ENCODE measurements at places on chromosomes 12 and 14.

DNA sequence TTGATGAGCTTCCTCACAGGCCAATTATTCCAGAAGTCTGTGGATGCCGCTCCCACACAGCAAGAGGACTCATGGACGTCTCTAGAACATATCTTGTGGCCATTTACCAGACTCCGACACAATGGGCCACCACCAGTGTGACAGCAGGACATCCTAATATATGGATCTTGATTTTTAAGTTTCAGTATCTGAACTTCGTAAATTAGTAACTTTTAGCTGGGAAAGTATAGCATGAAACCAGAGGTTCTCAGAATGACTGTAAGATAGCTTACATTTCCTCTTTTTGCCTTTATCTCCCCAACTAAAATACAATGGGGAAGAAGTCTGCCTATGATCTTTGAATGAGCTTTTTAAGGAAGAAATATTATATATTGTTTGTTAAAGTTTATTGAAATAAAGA, 87.0 kb downstream of the DNAI7 start:
- no peak for DNase-seq

GRCh38 chr14:70416338-70416724, 559 bp downstream of the SYNJ2BP start:
- no peak for DNase-seq

DNA sequence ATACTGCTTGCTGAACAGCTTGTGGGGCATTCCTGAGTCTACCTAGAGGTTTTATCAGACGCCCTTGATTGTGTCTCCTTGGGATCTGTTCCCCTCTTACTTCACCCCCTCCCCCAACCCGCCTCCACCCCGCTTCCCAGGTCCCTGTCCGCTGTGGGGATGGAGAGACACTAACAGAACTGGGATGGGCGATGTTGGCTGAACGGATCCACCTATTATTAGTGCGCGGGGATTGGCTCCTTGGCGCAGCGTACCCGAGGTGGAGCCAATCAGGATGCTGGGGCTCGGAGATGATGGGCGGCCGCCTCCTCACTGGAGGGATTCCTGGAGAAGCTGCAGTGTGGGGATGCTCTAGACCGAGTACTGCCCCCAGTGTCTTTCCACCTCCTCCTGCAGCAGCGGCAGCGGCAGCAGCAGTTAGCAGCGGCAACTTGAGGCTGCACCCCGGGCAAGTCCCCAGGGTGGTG, at the start of gene SYT1:
TSS of gene SYT1 (plus strand) at position 372 of the 467 bp plus-strand sequence.
- peak; percentile 96 for DNase-seq

DNA sequence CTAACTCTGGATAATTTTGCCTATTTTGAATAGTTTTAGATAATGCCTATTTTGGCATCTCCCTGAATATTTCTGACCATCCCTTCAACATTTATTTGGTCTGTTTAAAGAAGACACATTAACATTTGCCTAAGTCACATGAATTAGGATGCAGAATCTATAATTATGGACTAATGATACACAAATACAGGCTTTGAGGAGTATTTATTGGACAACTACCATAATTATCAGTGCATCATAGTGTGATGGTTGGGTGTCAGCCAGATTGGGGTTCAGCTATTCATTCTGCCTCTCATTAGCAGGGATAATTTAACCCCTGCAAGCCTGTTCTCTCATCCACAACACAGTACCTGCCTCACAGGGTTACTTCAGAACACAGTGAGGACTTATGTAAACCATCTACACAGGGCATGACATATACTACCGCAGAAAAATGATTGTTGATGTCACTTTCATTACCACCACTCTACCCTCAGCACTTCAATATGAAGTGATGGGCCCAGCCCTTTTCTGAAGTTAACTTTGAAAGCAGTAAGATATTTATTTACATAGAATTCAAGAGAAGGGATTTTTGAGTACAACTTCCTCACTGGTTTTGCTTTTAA, 14.4 kb downstream of the PRKCH start:
- no peak for DNase-seq

GRCh38 chr14:87108726-87109125, 884.3 kb downstream of the GALC start:
- DNase-seq, result peak; percentile 83

DNA sequence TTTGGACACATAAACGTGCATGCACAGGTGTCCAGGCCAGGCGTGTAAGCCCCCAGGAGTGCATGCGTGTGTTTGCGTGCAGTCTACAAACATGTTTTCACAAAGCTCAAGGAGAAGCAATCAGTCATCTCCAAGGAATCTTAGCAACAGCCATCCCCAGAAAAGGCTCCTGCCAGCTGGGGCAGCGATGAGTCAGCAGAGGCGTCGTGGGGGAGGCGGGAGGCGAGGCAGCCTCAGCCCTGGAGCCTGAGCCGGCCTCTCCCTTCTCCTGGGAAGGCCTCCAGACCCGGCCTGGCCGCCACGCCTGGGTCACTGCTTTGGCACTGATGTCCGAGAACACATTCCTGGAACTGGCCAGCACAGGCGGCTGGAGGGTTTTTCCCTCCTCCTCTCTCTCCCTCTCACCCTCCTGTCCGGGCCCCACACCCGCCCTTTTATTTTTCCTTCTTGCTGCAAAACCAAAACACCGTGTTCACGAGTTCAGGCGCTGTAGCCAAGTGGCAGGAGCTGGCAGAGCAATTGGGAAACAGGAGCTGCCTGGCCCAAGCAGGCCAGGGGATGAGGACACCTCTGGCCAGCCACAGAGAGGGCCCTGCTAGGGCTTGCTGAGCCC, 92.7 kb downstream of the LRRC74A start:
- peak; percentile 85 for DNase-seq

DNA sequence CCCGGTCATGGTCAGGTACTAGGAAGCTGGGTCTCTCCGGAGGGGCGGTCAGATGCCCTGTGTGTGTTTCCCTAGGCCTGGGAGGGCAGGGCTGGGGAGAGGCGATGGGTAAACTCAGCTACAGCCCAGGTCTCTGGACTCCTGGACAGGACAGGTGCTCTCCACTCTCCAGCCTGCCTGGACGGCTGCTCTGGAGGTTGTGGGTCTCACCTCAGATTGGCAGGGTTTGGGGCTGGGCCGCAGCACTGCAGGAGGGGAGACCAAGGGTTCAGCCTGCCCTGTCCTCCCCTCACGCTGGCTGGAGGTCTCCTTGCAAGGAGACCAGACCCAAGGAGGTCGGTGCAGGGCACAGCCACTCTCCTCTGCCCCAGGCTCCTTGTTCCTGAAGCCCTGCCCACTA, 7.8 kb downstream of the KRT80 start:
- DNase-seq, result no peak

- no peak for DNase-seq
Observed at GRCh38 chr14:39762576-39763401, 330.6 kb upstream of the FBXO33 start.

GRCh38 chr14:49896966-49897365, 4.1 kb downstream of the ARF6 start:
- no peak for DNase-seq

DNA sequence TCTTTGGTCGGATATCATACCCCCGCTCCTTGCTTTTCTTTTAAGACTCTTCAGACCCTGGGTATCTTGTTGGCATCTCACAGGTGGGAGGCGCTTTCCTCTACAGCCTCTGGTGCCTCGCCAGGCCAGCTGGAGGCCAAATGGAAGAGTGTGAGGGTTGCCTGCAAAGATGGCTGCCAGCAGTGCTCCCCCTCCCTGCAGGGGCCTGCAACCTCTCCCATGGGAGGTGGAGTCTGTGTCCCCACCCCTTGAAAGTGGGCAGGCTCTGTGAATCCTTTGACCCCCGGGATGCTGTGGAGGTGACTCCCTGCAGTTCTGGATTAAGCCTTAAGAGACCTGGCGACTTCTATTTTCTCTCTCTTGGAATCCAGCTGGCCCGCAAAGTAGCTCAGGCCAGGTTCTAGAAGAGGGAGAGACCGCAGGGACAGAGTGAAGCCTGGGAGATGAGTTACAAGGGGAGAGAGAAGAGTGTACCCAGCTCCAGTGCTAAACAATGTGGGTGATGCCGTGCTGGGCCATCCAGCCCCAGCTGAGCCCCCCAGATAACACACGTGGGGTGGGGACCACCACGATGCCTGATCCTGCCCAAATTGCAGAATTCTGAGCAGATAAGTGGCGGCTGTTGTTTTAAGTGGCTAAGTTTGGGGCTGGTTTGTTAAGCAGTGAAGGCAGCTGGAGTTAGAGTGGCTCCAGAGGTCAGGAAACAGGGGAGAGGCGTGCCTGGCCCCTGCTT, 37.9 kb upstream of the NCOR2 start:
- no peak for DNase-seq

DNA sequence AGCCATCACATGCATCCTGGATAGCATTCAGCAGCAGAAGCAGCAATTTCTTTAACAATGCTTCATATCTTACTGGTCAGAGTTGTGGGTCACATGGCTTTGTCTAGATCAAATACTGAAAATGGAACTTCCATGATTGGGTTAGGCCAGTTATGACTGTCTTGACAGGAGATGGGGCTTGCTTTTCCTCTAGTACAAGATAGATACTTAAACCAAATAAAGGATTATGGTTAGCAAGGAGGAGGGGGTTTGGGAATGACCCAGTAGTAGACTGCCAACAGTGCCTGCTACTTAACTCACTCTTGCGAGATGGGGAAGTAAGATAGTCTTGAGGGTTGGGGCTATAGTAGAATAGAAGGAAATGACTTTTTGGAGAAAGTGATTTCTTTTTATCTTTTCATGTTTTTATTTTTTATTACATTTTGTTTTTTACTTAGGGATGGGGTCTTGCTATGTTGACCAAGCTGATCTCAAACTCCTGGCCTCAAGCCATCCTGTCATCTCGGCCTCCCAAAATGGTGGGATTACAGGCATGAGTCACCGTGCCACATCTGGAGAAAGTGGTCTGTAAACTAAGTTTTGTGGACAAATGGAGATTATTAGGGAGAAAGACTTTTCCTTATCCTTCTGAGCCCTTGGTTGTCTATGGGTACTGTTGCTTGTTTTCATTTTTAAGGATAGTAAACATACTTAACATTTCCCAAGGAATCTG, 37.6 kb downstream of the WNK1 start:
- DNase-seq, result no peak

DNA sequence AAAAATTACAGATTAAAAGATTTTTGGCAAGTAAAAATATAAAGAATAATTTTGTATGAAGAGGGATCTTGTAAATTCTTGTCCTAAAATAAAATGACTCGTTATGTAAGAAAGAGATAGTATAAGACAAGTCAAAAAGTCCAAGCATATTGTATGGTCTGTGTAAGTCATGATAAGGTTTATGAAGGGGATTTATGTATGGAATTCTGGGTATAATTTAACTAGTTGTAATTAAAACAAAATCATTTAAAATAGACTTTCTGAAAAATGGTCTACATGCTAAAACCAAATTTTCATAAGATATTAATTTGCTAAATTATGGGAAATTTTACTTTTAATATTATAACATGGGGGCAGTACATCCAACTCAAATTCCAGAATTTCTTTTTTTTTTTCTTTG, 17.6 kb upstream of the PEX5 start:
- no peak for DNase-seq

- no peak for DNase-seq
Observed at GRCh38 chr12:53399896-53400295, 19.9 kb downstream of the SP1 start.

- DNase-seq, result no peak
Observed at GRCh38 chr12:81942594-81942993, 183.4 kb upstream of the PPFIA2 start.

DNA sequence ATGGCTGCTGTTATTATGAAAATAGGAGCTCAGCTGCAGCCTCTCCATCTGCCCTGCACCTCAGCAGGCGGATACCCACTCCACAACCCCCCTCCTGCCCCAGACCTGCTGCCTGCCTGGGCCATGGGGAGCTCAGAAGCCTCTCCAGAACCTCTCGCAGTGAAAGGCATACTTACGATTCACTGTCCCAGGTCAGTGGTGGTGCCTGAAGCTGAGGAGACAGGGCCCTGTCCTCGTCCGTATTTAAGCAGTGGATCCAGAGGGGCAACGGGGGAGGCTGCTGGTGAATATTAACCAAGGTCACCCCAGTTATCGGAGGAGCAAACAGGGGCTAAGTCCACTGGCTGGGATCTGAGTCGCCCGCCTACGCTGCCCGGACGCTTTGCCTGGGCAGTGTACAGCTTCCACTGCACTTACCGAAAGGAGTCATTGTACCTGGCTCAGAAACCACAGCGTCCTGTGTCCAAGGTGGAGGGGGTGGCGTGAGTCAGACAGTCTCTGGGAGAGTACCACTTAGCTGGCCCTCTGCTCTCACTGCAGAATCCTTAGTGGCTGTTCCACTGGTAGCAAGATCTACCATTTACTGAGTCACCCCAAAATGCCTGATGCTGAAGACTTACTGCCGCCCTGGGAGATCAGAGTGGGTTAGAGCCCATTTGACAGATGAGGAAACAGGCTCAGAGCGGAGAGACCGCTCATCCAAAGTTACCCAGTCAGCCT, at the start of gene SERPINA1:
TSS of gene SERPINA1 (minus strand) at position 219 of the 720 bp plus-strand sequence. CDS start 5,365 bp downstream, outside the sequence.
- no peak for DNase-seq

DNA sequence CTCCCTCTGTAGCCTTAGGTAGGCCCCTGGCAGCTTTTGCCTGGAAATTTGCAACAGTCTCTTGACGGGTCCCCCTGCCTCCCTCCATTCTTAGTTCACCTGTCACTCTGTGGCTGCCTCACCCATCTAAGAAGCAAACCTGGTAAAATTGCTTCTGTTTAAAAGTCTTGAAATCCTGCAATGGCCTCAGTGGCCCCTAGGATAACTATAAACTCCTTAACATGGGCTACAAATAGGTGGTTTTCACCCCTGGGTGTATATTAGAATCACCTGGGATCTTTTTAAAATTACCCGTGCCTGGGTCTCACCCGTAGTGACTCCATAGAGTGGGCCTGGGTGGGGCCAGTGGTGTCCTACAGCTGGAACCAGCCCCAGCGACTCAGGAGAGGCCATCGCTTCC, 332.7 kb downstream of the CACNA1C start:
- no peak for DNase-seq

DNA sequence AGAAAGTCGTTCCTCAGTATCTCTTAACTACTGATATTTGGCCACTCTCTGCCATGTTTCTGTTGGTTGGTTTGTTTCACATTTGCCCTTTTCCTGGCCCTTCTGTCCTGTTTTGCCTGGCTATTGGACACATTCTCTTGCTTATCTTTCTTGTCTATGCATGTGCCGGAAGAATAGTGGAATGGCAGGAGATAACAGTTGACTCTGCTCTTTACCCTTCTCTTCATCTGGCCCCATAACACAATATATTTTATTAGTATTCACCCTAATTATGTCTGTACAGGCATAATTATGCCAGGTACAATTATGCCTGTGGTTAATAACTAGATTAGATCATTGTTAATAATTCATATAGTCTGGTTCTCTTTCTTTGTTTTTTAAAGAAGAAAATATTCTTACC, 243.5 kb upstream of the LMO3 start:
- DNase-seq, result no peak

DNA sequence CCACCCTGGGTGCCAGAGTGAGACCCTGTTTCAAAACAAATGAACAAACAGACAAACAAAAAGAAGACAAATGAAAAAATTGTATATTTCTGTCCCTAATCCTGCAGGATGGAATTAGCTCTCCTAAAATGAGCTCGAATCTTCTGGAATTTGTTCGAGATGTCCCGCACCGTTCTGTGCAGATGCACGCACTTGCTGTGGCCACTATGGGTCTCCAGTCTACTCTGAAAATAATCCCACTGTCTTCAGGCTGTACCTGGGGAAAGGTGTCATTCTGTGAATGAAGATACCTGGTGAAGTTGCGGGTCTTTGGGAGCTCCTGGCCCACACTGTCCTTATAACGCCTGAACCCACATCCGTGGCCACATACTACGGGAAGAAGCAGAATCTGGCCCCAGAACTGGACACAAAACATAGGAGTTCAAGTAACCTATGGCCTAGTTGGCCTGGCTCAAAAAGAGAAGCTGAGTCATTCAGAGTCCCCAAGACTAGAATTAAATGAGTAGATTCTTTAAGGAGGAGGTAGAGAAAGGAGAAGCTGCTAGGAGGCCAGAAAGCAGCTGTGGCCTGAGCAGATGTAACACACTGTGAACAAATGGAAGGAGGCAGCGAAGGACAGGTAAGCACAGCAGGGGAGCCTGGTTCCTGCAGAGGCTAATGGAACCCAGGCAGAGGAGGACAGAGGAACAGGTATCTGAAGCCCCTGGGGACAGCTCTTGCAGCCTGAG, 108.6 kb downstream of the FOXN3 start:
- no peak for DNase-seq
